Stimulated activated CD8-positive, alpha-beta memory T cell treated with anti-CD3 and anti-CD28 coated beads, Interleukin-7, amount 100 ng/mL, for 4 hours (primary cell): ENCODE measurements at places on chromosomes 3 and 15.

GRCh38 chr3:152195206-152195605 lies 73.5 kb upstream of the MBNL1 start:
- DNase-seq: no peak

DNA sequence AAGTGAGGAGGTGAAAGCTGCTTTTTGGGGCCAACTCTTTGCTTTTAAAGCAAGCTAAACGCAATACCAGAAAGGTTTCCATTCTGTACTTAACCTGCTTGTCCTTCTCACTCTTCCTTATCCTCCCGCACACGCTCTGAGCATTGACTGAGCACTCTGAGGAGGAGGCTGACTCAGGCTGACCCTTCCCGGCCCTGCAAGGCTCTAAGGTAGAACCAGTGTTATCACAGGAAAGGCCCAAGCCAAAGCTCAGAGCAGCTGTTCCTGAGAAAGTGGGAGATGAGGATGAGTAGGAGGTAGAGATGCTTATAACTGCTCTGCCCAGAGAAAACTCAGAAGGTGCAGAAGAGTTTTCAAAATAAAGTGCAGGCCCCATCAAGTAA lies 2.3 kb downstream of the B3GNT5 start:
- no peak for DNase-seq

DNA sequence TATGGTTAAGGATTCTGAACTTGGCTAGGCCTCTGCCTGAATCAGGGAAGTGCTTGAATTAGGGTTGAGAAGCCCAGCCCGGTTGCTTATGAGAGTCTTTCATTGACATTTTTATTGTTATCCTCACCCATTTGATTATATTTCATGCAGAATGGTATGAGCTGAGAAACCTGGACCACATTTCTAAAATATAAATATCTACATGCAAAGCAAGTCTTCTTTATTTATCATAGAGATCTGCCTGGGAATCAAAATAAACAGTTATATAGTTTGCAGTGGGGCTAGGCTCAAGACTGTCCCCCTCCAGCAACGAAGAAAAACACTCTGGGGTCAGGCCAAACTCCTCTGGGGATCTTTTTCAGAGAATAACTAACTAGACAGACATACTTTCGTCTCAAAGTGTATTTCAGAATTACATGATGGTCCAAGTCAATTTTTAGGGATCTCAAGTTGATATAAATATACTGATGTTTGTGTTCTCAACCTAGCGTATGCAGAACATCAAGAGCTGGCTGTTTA lies 675.4 kb upstream of the NR2F2 start:
- DNase-seq: no peak

GRCh38 chr3:156803952-156804741 lies 22.0 kb upstream of the LEKR1 start:
- DNase-seq: no peak

DNA sequence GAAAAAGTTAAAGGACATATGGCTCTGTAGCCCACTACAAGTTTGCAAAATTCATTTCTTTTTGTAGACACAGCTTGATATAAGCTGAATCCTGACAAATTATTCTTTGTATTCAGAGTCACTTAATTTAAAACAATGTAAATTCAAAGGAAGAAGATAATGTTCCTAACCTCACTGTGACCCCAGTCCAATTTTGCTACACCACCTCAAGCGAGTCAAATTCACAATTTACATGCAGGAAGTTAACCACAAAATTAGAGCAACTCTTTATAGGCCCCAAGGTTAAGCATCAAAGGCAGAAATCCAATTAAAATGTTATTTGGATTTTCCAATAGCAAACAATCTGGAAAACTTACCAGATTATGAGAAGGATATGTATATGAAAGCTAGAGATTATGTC lies 119.5 kb upstream of the CNTN6 start:
- DNase-seq: no peak

GRCh38 chr15:74375303-74375693 lies 7.9 kb upstream of the CYP11A1 start:
- peak; percentile 83 for DNase-seq

DNA sequence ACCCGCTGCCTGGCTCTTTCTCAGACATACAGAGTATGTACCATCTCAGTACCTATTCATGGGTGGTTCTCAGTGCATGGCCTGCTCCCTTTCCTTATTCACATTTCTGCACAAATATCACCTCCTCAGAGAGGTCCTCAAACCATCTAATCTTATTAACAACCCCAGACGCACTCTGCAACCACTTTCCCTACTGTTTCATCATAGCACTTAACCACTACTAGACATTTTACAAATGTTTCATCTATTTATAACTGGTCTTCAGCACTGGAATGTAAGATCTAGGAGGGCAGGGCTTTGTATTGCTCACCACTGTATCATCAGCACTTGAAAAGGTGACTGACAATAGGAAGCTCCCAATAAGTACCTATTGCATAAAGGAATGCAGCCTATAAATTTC lies 45.1 kb downstream of the TNIK start:
- no peak for DNase-seq

DNA sequence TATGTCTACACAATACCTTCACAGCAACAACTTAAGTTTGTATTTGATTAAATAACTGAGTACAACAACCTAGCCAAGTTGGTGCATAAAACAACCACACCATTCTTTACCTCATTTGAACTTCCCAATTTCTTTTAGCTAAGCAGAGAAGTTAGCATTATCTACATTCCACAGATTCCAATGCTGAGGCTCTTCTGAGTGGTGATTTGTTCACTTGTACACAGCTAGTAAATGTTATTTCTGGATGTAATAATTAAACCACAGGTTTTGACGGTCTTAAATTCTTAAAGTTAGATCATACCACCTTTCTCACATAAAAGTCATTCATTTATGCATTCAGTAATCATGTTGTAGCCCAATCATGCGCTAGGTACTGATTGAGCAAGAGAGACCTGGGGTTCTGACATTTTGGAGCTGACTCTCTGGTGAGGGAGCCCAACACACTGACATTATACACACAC lies 102.5 kb downstream of the SST start:
- no peak for DNase-seq

DNA sequence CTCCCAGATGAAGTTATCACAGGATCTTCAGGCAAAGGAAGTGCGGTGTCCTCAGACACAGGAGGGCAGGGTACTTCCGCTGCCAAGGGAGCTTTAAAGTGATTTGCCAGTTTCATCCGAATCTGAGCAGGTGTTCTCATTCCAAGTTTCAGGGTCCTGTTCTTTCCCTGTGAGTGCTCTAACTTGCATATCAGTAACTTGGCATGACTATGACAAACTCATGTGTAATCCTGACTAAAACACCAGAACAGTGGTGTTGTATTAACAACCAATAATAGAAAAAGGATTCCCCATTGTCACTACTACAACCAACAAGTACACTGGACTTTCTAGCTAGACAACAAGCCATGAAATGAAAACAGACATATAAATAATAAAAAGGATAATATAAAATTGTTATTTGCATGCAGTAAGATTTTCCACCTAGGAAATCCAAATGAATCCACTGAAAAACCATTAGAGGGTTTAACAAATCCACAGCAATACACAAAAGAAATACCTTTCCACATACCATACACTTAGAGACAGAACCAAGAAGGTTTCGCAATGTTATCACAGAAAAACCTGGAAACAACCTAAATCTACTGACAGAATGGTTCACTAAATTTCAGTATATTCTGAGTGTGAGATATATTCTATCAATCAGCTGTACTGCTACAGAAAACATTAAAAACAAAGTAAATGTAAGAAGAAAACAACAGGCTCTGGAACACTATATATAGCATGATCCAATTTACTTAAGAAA lies 40.9 kb upstream of the RPL35A start:
- DNase-seq: no peak

GRCh38 chr3:172154768-172155664 lies 115.6 kb downstream of the FNDC3B start:
- no peak for DNase-seq

DNA sequence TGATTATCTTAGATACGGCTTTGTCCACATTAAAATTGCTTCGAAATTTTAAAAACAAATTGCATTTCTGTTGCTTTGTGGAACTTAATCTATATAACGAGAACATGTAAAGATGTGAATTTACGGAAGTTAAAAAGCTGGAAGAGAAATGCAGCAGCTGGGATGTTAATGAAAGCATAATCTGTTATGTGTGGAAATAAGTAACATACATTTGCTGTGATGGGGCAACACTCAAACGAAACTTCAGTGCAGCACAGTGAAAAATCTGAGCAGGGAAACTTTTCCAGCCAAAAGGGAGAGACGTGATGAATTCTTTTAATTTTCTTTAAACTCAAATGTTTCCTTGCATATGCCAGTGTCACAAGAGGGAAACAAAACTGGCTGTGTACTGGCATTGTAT lies 276.7 kb upstream of the LMCD1 start:
- DNase-seq: no peak

DNA sequence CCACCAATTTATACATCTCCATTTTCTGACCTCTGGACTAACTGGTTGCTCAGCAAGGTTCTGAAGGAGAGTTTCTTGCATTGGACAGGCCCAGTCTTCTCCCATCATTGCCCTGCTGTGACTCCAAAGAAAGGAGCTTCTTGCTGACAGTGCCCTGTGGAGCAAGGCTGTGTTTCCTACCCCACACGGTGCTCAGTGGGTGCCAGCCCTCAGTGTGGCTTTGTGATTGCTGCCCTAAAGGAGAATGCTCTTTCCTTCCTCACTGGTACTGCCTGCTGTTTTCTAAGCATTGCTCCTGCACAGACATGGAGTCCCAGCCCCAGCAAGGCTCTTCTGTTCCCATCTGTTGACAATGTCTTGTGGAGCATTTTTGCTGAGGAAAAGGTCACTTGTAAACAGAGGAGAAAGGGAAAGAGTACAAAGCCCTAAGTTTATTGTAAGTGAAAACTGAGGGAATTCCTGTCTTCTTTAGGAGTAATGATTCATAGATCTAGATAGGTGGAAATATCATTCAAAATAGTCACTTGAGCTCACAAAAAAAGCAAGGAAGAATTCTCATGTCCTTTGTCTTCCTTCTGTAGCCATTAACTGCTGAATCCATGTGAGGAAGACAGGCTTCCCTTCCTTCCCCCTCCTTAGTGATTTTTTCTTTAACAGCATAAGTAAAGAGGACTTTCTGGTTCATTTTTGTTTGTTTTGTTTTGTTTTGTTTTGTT lies 62.9 kb downstream of the HMG20A start:
- no peak for DNase-seq

DNA sequence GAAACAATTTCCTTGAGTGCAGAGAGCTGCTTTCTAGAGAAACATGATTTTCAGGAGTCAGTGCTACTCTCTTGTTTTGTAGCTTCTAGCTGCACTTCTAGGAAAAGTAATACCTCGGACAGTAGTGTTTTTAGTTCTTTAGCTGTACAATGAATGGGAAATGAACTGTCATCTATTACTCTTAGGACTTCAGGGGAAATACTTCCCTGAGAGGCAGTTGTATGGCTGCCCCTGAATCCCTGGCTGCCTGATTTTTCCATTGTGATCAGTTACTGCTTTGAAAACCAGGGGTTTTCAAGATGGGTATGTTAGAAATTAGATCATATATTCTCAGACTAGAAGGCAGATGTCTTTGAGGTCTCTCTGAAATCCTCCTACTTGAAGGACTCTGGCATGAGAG lies 200.3 kb upstream of the SEMA6D start:
- no peak for DNase-seq

GRCh38 chr15:81265256-81265943 lies 58.5 kb downstream of the STARD5 start:
- DNase-seq: no peak

- no peak for DNase-seq
Observed at GRCh38 chr3:56111606-56112304, 356.5 kb downstream of the ERC2 start.

GRCh38 chr3:141644931-141645330 lies 93.2 kb upstream of the RNF7 start:
- peak; percentile 29 for DNase-seq

- no peak for DNase-seq
Observed at GRCh38 chr3:112889357-112889756, 42.7 kb upstream of the CD200R1L start.

DNA sequence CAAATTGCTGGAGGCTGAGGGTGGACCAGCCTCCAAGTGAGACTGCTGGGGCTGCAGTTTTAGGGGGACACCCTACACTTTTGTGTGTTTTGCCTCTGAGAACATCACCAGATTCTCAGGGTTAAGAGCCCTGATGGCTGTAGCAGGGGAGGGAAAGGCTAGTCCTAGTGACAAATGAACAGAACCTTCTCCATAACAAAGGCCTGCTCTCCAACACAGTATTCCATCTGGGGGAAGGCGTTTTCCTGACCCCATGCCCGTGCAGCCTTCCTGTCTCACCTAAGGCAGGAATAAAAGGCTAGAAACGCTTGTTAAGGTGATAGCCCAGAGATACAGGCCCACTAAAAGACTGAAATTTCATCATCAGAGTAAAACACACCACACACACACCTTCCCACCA lies 50.2 kb upstream of the NSMCE3 start:
- DNase-seq: no peak

- DNase-seq: no peak
Observed at GRCh38 chr15:75712668-75713337, at the start of gene CSPG4. Gene CSPG4 (minus strand): TSS chr15:75712848. CDS start chr15:75712755, 93 bp downstream.

DNA sequence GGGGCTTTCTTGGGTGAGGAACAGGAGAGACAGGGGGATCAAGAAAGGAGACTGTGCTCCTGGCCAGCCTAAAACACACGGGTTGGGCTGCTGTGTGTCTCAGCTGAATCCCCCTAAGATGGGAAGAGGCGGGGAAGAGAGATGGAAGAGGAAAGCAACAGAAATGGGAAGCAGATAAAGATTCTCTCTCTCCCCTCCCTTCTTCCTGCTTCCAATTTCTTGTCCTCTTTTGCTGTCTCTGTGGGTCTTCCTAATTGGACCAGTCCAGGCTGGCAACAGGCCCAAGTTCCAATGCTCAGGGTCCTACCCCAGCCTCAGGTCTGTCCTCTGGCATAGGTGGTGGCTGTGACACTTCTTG lies 7.1 kb downstream of the ISLR2 start:
- no peak for DNase-seq

DNA sequence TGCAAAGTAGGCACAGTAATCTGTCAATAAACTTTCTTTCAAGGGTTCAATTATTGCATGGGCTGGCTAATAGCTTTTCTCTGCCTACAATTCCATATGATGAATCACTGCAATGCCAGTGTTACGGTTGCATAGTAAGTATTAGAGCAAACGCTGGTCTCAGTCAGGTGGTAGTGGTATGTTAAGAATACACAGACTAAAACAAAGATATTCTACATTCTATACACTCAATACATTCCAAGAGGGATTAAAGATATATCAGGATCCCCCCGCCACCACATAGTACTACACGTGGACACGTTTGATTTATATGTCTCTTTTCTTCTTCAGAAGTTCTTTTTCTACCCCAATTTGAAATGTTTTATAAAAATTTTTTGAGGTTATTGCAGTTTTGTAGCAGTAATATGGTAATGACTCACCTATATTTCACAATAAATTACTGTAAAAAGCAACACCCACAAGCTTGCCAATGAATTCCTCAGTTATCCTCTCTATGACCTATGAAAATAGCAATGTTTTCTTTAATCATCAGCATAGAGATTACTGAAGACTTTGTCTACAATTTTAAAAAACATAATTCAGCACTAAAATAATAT lies 68.2 kb downstream of the CD200R1L start:
- no peak for DNase-seq

- peak; percentile 7 for DNase-seq
Observed at GRCh38 chr15:25790000-25790660, 73.0 kb downstream of the ATP10A start.
